Globus pallidus (tissue), 1 donor: ENCODE measurements at places on chromosomes 1 and 21.

- no peak for DNase-seq
These were observed 285.4 kb downstream of the SMYD3 start for GRCh38 chr1:246221485-246222255.

DNA sequence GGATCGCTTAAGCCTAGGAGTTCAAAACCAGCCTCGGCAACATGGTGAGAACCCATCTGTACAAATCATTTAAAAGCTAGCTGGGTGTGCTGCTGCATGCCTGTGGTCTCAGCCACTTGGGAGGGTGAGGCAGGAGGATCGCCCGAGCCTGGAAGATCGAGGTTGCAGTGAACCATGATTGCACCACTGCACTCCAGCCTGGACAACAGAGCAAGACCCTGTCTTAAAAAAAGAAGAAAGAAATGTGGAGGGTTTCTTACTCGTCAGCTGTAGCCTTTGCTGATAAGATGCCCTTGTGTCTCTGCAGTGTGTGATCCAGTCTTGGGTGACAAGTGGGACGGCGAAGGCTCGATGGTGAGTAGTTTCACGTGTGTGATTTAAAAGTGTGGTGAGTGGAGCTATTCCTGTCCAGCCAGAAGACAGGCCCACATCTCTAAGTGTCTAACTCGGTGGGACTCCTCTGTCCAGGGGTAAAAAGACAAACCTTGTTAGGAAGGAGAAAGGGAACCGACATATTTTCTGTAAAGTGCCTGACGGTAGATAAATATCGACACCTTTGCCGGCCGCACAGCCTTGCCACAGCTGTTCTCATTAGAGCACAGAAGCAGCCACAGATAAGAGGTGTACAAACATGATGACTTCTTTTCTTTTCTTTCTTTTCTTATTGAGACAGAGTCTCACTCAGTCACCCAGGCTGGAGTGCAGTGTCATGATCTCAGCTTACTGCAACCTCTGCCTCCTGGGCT, 27.0 kb downstream of the PDXK start:
- no peak for DNase-seq

GRCh38 chr1:206589206-206589605, 23.1 kb downstream of the EIF2D start:
- no peak for DNase-seq

DNA sequence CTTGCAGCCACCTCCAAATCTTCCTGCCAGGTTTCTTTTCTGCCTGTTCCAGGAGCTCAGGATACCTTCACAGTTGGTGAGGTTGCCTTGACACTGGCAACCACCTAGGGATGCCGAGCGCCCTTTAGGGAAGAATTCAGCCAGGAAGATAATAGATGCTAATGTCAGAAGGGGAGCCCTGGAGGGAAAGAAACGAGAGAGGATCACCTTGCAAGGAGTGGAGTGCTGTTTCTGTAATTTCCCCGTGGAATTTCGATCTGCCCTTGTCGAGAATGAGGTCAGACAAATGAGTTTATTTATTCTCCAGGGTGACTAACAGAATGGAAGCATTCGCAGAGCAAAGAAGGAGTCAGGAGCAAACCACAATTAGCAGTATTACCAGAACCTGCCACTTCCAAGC, 315.8 kb upstream of the KAZN start:
- DNase-seq = no peak

DNA sequence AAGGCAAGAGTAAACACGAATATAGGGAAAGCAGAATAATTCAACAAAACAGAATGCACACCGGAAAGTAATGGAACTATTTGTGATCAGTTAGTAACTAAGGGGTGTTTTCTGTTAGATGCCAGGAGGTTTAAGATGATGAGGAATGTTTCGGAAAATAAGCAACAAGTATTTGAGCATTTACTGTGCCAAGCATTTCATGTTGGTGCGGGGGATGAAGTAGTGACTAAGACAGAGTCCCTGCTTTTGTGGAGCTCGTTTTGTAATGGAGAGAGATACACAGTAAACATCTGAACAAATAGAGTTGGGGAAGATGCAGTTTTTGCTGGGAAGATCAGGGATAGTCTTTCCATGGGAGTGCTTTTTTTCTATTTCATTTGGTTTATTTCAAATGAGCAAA, 78.7 kb downstream of the DYRK1A start:
- DNase-seq = no peak
